ENCODE measurements at places on chromosomes 3 and 15. TPM values are rescaled to one million over a fixed set of nuclear protein-coding genes. Genes with fewer than 3 reads are reported as not detected.

Gene OIP5
- polyA plus RNA-seq, result 2.3 TPM

Gene USP50
- not detected for polyA plus RNA-seq

Gene DNAH1
- polyA plus RNA-seq, result 4.9 TPM

Gene PKM
- polyA plus RNA-seq, result 187 TPM

Gene HTR3E
- not detected for polyA plus RNA-seq

Gene ZMYND10
- 1.6 TPM for polyA plus RNA-seq

Gene RASGRF1
- polyA plus RNA-seq, result 0.50 TPM

- DNase-seq, result no peak
These were observed 55.9 kb downstream of the MDFIC2 start for GRCh38 chr3:70256566-70256965.

DNA sequence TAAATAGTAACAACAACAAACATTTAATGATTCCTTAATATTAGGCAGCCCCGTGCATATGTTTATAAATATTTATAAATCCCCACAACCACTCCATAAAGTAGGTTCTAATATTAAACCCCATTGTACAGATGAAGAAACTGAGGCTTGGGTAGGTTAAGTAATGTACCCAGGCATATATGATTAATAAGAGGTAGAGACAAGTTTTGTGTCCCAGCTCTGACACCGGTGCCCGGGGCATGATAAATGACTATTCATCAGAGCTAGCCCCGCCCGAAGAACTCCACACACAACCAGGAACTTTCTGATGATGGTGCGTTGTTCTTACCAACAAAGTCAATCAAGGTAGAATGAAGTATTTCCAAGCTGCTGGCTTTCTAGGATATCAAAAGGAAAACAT is 19.4 kb downstream of the CDCP1 start:
- DNase-seq, result no peak

GRCh38 chr15:93932164-93932776 is 299.1 kb upstream of the MCTP2 start:
- DNase-seq, result no peak

- DNase-seq, result no peak
These were observed 156.8 kb upstream of the ICE2 start for GRCh38 chr15:60635507-60636352.

GRCh38 chr3:148931574-148931973 is 59.8 kb upstream of the GYG1 start:
- DNase-seq, result no peak

DNA sequence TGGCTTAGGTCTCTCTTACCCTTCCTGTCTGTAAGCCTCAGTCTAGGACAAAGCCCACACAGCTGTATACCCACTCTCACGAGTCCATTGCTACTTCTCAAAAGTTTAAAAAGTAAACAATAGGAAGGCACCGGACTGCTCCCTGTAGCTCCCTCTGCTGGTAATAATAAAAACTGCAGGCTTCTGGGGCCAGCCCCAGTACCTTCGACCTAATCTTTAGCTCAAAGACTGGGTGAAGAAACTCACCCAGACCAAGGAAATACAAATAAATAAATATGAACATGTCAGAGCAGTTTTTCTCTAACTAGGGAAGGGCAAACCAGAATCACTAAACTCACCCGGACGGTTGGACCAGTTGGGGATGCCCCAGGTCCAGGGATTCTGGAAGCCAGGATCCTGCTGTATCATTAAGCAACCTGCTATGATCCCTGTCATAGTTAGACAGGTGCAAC is 5.0 kb downstream of the FAM219B start:
- DNase-seq, result peak; percentile 80

DNA sequence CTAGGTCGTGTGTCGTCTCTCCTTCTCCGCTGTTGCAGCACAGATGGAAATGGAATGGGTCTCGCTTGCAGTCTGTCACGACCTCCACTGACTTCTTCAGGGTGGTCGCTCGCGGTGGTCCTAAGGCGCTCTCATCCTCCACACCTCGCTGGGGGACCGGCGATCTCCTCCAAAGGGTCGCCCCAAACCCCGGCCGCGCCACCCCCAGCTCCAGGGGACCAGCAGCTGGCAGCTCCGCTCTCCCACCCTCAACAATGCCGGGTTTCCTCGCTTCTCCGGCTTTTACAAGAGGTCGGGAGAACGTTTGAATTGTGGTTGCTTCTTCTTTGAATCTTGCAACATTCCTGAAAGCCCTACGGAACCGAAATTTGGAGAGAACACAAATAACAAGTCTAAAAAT is 25.9 kb downstream of the SERP1 start:
- DNase-seq, result no peak

- no peak for DNase-seq
These were observed 194.9 kb downstream of the ARRDC4 start for GRCh38 chr15:98155356-98155755.

Data from spleen (tissue), 13 donors.